ENCODE measurements at places on chromosomes 13 and 19.

DNA sequence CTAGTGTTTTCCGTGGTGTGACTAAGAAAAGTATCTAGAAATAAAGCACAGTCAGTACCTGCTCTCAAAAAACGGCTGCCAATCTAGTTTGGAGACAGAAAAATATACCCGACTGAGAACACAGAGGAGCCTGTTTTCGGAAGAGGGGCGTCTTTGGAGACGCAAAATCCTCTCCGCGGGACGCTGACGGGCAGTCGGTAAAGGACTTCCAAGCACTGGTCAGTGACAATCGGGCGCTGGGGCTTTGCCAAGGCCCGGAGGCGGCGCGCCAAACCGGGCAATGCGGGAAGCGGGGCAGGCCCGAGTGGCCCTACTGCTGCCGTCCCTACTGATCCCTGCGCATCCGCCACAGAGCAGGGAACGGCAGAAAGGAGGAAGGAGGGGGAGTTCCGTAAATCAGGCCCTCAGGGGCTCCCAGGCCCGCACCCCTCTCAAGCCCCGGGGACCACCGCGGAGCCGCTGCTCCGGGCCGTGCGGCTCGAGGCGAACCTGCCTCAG lies 588 bp upstream of the DPY19L3 start:
- peak; percentile 7 for DNase-seq

GRCh38 chr13:42355092-42355485 lies 83.1 kb downstream of the AKAP11 start:
- DNase-seq, result peak; percentile 52

- no peak for DNase-seq
Measured at GRCh38 chr13:34767778-34768177, 174.3 kb upstream of the NBEA start.

DNA sequence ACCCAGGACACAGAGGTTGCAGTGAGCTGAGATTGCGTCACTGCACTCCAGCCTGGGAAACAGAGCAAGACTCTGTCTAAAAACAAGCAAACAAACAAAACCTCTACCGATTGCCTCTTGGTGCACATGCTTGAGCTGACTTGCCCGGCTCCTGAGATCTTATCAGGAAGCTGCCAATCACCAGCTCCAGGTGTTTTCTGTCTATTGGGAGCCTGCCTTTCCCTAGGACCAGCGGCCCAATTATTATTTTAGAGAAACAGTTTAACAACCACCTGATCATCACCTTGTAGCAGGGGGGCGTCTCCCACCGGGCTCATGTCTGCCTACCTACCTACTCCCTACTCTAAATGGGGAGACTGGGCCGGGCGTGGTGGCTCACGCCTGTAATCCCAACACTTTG lies 10.8 kb downstream of the CLEC4M start:
- DNase-seq, result no peak

- no peak for DNase-seq
Measured at GRCh38 chr13:33541456-33541855, 255.9 kb upstream of the STARD13 start.

DNA sequence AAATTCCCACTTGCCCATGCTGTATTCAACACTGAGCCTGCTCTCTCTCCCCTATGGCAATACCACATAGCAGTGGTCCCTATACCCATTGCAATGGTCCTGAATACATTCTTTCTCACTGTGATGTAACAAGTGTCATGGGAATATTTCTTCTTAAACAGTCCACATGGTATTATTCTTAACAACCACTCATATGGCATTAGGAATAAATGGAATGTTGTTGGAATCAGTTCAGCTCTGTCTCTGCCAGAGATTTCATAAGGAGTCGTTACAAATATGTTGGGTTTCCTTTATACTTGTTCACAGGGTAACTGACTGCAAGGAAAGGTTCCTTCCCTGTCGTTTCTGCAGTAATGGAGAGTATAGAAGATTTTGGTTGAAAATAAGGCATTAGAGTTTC lies 128.3 kb upstream of the SPATA13 start:
- no peak for DNase-seq

GRCh38 chr13:30042891-30043630 lies 192.6 kb upstream of the UBL3 start:
- DNase-seq, result no peak

DNA sequence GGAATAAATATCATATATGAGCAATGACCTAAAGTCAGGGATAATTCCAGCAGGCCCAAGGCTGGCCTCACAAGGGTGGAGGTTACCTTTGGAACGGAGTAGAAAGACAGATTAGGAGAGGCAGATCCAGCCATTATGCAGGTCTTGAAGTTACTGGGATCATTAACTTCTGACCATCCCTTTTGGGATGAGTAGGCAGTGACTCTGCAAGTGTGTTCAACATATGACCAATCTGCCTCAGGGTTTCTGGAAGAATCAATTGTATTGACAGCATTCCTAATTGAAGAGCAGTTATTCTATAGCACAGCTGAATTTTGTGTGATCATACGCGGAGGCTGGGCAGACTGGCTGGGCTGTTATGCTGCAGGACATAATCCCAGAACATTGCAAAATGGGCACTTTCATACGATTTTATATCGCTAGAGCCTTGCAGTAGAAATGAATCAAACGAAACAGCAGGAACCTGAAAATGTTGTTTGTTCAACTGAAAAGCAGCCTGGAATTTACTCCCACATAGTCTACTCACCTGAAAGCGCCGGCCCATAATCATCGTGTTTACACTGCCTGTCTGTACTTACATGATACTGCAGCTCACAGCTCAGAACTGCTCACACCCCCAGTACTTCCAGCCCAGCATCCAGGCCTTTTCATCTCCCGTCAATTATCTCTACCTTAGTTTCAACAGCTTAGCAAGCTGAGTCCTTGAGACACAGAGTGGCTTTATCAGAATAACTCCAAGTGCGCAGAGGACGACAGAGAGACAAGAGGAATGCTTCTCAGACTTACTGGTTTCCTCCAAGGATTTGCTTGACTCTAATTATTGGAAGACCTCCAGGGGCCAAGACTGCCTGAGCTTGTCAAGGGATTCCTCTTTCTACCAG lies 556.1 kb downstream of the EFNB2 start:
- no peak for DNase-seq

DNA sequence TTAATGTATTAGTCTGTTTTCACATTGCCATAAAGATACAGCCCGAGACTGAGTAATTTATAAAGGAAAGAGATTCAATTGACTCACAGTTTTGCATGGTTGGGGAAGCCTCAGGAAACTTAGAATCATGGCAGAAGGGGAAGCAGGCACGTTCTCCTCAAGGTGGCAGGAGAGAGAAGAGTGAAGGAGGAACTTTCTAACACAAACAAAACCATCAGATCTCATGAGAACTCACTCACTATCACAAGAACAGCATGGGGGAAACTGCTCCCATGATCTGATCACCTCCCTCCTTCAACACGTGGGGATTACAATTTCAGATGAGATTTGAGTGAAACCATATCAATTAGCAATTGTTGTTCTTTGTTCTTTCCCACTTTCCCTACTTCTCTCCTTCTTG lies 689.0 kb upstream of the SLITRK1 start:
- DNase-seq, result no peak

GRCh38 chr19:7512400-7512851 lies 3.5 kb upstream of the ZNF358 start:
- no peak for DNase-seq

- DNase-seq, result no peak
Measured at GRCh38 chr13:33763021-33763420, 54.9 kb upstream of the RFC3 start.

- DNase-seq, result no peak
Measured at GRCh38 chr19:46898731-46899130, 37.9 kb downstream of the ARHGAP35 start.

DNA sequence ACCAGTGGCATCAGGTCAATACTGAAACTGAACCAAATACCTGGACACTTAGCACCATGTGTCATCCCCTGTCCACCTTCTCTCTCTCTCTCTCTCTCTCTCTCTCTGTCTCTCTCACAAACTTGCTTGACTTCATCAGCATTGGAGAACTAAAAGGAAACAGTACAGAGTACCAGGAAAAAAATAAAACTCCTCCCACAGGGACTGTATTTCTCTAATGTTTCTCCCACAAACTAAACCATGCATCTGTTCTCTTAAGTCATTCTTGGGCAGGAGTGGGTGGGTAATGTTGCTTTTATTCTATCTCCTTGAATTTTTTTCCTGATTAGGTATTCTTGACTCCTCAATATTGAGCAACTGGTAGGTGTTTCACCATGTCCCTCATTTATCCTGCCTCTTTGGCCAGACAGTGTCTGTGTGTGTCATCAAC lies 112.9 kb upstream of the CACNA1A start:
- DNase-seq, result no peak

- no peak for DNase-seq
Measured at GRCh38 chr13:97411984-97412383, 22.0 kb upstream of the RAP2A start.

- DNase-seq, result no peak
Measured at GRCh38 chr13:33918199-33918932, 100.4 kb downstream of the RFC3 start.

- no peak for DNase-seq
Measured at GRCh38 chr13:59663707-59664106, 500.0 kb downstream of the DIAPH3 start.

DNA sequence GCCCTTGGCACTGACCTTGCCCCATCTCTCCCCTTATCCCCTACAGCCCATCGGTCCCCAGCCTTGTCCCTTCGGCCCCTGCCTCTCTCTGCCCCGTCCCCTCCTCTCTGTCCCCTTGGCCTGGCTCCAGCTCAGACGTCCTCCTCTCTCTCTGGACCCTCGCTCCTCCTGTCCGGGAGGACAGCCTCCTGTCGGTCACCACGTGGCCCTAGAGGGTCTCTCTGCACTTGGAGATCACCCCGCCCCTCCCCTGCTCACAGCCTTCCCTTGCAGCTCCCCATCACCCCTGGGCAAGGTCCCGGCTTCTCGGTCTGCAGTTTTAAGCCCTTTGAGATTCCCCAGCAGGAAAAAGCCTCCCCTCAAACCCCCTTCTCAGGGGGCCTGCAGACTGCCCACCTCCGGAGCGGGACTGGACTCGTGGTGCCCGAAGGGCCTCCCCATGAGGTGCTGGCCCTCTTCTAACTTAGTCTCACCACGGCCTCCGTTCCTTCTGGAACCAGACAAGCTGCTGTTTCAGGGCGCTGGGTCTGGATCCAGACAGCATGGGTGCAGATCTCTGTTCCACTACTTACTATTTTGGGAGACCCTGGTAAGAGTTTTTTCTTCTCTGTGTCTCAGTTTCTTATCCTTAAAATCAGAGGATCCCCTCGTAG lies 3.3 kb upstream of the KLK15 start:
- DNase-seq, result no peak

- DNase-seq, result peak; percentile 52
Measured at GRCh38 chr19:3224346-3225168, at the start of gene CELF5. CELF5 (plus strand) TSS chr19:3224661; CDS start chr19:3224740, 79 bp downstream.

DNA sequence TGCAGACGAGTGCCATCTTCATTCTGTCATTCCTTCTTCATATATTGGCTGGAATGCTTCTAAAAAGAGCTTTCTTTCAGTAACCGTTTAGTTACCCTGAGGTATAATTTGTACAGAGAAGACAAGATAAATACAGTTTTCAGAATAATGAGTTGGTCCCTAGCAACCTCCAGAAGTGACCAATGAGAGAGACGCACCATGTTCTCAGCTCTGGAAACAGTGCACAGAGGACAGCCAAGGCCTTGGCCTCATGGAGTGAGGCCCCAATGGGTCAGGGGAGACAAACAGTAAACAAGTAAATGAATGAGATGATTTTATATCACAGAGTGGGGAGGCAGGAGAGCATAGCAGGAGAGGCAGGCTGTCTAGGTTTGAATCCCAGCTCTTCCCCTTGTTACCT lies 90.7 kb downstream of the DPF1 start:
- DNase-seq, result no peak

- DNase-seq, result no peak
Measured at GRCh38 chr13:114131583-114132418, 622 bp downstream of the RASA3 start.

GRCh38 chr19:34126966-34127365 lies 45.3 kb upstream of the LSM14A start:
- no peak for DNase-seq

DNA sequence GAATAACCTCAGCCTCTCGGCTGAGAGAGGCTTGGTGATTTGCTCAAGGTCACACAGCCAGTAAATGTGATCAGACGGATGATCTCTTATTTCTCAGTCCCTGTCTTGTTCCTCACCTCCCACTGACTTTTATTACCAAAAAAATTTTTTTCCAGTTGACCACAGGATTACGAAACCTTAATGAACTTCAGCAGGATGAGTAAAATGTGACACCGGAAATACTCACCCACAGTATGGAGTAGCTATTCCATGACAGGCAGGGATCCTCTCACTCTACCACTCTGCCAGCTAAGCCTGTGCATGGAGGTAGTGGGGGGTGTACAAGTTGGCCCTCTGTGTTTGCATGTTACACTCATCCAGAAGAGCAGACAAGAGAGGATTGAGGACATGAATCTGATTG lies 916.4 kb downstream of the UQCRFS1 start:
- DNase-seq, result no peak

- no peak for DNase-seq
Measured at GRCh38 chr13:99655351-99656091, 154.2 kb downstream of the TM9SF2 start.

GRCh38 chr19:56106397-56106849 lies 14.7 kb downstream of the ZNF787 start:
- DNase-seq, result no peak

DNA sequence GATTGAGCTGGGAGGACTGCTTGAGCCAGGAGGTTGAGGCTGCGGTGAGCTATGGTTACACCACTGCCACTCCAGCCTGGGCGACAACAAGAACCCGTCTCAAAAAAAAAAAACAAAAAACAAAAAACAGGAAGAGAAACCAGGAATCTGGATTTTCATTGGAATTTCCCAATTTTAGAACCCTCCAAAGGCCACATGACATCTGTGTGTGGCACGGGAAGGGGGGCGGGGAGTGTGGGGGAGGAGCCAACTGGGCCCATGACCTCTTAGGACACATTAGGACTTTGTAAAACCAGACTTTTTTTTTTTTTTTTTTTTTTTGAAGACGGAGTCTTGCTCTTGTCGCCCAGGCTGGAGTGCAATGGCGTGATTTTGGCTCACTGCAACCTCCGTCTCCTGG lies 21.2 kb upstream of the MYDGF start:
- no peak for DNase-seq

DNA sequence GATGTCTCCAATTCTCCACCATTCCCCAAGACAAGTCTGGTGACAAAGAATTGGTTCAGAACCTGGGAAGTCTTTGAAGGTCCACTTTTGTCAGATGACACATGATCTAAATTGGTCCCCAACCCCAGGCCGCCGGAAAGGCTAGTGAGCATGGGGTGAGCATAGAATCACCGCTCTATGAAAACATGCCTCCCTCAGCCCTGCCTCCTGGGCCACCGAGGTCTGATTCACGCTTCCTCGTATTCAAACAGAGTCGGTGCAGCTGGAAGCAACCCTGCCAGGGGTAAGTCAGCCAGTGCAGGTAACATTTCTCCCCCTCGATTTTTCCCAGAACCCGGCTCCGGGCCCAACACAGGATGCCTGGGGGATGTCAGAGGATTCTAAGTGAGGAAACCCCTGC lies 33.9 kb upstream of the KLF2 start:
- no peak for DNase-seq

DNA sequence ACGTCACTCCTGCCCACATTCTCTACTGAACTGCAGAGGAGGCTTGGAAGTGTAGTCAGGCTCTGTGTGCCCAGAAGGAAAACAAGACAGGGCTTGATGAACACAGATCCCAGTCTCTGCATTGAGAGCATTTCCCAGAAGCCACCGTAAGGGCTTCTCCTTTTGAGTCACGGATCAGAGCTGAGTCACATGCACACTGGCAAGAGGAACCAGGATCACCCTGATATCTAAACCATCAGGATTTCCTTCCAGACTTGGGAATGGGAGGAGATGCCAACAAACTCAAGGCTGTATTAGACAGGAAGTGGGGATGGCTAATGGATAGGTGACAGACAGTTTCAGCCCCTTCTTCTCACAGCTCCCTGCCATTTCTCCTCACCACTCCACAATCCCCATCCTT lies 17.7 kb upstream of the FBXO17 start:
- DNase-seq, result no peak

- DNase-seq, result no peak
Measured at GRCh38 chr19:16342002-16342715, 17.5 kb downstream of the KLF2 start.
